ENCODE measurements at places on chromosomes 4 and X.

GRCh38 chrX:63958134-63958865 lies 173.3 kb upstream of the ARHGEF9 start:
- DNase-seq: no peak

DNA sequence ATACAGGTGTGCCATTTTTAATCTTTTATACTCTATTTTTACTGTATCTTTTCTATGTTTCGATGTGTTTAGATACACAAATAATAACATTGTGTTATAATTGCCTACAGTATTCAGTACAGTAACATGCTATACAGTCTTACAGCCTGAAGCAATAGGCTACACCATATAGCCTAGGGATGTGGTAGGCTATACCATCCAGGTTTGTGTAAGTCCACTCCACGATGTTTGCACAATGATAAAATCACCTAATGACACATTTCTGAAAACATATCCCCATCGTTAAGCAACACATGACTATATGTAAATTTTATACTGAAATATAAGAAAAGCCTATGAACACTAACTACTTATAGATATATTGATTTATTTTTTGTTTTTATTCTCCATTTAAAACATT lies 48.9 kb upstream of the EXOC1L start:
- no peak for DNase-seq

DNA sequence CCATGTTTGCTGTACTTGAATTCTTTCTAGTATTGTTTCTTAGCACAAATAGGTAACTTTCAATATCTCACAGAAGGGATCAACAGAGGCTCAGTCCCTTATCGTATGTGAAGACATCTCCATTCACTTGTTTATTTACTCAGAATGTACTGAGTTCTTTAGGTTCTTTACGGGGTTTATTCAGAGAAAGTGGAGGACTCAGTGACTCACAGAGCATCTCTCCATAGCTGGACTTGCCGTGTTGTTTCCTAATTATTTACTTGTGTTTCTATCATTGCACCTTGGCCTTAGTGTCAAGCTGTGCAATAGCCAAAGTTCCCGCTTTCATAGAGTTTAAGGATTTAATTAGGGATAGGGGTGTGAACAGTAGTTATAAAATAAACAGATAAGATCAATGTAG lies 57.1 kb downstream of the RHOH start:
- no peak for DNase-seq

GRCh38 chr4:16110199-16110598 lies 26.4 kb upstream of the PROM1 start:
- no peak for DNase-seq

DNA sequence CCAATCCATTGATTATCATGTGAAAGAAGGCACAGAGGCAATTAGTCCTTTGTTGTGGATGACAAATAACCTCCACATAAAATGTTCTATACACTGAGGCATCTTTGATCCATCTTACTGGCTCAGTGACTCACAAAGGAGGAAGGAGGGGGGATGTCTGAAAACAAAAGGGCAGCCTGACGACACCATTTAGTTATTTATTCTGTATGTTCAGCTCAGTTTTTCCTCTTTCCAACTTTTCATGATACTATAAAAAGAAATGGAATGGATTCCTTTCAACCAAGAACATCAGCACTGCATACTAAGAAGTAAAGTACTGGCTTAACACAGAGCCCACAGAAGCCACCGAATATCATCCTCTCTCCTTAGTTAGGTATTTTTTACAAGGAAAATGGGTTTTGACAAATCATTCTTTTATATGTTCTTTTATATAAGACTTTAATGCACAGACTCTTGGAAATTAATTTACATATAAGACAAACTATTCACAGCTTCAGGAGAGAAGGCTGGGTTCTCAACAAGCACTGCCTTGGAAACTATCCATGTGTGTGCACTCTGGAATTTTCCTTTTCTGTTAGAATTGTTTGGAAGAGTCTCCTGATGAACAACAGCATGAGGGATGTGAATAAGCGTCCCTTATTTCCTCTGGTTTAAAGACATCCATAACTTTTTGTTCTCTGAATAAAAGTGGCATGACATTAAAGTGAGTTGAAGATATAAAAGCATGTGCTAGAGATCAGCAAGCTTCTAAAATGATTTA lies 135.6 kb downstream of the TSPAN5 start:
- DNase-seq: no peak

DNA sequence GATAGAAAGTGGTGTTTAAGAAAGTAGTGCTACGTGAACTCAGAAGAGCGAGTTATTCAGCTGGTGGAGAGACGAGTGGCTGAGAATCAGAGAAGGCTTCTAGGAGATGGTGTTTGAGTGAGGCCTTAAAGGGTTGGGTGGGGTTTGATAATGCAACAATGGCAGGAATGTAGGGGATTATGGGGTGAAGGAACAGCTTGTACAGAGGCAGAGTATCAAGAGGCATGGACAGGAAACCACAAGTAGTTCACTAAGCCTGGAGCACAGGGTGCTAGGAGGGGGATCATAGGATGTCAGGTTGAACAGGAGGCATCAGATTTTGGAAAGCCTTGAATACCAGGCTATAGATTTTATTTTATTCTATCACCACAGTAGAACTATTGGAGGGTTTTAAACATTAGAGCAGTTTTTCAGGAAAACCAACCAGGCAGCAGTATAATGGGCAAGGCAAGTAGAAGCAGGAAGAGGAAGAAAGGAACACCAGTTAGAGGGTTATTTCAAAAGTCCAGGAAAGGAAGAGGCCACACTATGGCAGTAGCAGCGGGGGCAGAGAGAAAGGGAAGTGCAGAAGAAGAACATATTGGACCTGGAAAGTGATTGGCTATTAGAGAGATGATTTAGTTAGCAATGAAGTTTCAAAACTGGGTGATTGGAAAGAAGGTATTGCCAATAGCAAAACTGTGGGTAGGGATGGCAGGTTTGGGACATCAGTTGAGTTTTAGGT lies 99.2 kb downstream of the DOCK11 start:
- no peak for DNase-seq

DNA sequence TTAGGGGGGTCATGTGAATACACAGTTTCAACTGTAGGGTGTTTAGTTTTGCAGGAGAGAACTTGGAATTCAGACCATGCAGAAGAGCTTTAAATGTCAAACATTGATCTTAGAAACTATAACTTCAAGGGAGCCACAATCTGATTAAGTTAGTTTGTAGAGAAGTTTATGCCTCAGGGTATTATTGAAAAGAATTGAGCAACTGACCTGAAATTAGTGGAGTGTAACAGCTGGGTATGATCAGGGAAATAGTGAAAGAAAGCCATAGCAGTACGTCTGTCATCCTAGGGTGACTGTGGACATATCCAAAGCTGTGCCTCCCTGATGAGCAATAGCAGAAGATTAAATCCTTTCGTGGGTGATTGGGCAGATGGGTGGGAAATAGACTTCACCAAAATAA lies 63.8 kb downstream of the FAM47B start:
- DNase-seq: no peak

- no peak for DNase-seq
Measured at GRCh38 chrX:30734782-30735181, 81.6 kb downstream of the GK start.

DNA sequence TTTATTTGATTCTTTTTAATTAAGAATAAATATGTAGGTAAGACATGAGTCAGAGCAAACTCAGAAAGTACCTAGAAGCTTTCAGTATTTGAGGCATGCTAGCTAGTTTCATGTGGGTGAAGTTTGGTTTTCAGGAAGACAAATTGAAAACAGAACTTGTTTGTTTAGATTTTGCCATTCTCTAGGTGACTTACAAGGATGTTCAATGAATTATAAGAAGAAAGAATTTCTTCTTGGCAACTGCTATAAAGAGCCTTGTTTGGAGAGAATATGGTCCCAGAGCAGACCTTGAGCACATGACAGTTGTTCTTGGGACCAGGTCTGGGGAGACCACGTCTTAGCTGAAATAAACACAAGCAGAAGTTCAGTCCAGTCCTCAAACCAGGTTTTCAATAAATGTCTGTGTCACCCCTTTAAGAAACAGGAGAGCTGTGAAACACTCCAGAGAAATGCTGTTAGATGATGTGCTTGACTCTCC lies 38.0 kb upstream of the IL21 start:
- DNase-seq: no peak

GRCh38 chr4:166252487-166253402 lies 379.7 kb downstream of the TLL1 start:
- no peak for DNase-seq

- DNase-seq: no peak
Measured at GRCh38 chr4:94395562-94395961, 52.9 kb upstream of the HPGDS start.

DNA sequence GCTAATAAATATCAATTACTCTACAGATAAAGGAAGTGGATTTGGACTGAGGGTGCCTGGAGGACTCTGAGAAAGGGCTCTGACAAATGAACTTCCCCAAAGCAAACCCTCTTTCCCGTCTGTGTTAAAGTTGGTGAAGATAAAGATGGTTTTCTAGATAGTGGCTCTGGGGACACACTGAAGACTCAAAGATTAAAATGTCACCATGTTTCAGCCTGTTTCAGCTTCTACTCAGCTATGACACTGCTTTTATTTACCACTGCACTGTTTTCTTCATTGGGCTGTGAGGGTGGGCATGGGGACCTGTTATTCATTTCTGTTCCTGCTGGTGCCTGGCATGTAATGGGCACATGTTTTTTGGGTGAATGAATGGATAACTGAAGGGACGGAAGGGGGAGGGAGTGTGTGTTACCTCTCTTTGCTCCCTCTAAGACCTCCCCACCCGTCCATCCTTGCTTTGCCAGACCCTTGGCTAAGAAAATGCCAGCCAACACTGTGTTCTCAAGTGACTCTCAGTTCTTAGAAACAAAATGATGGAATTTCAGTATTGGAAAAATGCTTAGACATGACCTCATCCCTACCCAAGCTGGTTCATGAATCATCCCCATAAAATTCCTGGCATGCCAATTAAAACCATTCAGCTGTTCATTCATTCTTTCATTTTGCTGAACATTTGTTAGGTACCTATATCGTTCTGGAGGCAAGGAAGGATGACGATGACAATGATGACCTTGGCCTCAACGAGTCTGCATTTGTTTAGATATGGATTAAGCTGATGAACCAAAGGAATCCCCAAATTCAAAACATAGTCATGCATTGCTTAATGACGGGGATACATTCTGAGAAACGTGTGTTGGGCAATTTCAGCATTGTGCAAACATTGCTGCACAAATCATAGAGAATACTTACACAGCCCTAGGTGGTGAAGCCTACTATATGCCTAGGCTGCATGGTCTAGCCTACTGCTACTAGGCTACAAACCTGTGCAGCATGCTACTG lies 13.4 kb upstream of the STK32B start:
- no peak for DNase-seq

DNA sequence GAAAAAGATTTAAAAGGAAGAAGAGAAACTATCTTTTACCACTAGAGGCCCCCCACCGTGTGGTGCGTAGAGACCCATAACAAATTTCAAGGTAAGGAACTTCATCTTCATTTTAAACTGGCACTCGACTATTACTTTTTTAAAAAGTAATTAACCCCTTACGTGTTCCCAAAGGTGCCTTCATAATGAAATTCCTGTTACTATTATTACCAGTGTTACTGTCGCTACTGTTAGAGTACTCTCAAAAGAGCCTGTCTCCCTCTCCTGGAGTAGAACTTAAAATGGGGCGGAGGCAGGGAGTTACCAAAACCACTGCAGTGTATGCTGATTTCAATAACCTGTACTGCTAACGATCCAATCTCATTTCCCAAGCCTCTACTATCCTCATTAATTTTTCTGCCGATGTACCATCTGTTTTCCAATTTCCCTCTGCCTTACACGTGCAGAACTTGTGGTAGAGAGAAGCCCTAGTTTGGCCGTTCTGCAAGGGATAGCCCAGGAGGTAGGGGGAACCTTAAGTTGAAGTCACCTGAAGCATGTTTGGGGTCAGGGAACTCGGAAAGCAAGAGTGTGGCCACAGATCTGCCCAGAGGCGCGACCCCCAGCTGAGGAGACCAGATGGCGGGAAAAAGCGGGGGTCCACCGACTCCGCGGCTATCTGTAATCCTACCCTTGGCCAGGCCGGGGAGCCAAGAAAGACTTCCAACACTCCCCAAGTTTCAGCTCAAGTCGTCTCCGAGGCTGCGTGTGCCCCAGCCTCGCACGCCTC lies 720 bp upstream of the STK26 start:
- no peak for DNase-seq

- DNase-seq: no peak
Measured at GRCh38 chr4:57355101-57355665, 245.0 kb upstream of the IGFBP7 start.

DNA sequence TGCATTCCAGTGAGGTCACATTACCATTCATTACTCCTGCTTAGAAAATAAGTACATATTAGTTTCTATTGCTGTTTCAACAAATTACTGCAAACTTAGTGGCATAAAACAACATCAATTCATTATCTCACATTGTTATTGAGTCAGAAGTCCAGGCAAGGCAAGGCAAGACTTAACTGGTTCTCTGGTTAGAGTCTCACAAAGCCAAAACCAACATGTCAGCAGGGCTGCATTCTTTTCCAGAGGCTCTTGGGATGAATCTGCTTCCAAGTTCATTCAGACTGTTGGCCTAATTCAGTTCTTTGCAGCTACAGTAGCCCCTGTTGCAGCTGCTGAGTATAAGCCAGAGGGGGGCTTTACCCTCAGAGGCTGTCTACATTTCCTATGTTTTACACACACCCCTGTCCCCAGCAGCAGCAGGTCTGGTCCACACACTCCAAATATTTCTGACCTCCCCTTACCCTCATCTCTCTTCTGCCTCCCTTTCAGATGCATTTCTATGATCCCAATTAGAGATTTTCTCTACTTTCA lies 892.1 kb upstream of the EPHA5 start:
- DNase-seq: no peak

DNA sequence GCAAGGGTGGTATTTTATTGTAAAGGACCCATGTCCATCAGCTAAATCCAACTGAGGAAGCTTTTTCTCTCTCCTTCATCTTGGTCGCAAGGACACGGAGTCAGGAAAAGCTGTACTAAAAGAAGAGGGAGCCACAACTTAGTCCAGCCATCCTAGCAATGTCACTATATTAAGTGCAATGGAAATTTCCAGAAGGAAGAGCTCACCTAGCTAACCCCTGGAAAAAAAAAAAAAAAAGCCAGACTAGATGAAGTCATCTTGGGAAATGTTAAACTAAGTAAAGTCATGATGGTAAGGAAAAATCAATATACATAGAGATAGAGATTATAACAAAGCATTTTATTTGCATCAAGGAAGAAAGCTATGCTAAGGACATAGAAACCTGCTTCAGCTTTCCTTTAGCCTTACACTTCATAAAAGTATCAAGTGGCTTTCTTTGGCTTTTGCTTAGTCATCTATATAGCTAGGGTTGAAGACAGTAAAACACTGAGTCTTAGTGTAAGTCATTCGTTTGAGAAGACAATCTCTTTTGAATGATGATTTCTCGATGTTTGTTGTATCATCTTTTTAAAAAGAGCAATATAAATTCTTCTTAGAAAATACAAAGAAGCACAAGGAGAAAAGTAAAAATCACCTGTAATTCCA lies 18.6 kb upstream of the CA5B start:
- DNase-seq: no peak

DNA sequence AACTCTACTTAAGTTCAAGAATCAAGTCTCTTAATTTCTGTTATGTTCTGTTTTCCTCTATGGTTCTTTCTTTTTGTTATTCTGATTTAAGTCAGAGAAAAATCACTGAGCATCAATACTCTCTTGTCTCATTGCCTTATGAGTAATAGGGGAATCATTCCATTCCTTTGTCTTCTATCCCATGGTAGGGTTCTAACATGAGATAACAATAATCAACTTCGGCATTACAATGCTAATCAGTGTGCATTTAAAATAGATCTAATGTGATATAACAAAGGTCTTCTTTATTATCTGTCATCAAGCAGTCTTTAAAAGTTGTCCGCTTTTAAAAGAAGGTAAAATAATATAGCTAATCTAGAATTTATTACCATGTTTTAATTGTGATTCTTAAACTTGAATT lies 446.9 kb downstream of the IL15 start:
- DNase-seq: no peak
